ENCODE measurements at places on chromosomes 13 and 19.

DNA sequence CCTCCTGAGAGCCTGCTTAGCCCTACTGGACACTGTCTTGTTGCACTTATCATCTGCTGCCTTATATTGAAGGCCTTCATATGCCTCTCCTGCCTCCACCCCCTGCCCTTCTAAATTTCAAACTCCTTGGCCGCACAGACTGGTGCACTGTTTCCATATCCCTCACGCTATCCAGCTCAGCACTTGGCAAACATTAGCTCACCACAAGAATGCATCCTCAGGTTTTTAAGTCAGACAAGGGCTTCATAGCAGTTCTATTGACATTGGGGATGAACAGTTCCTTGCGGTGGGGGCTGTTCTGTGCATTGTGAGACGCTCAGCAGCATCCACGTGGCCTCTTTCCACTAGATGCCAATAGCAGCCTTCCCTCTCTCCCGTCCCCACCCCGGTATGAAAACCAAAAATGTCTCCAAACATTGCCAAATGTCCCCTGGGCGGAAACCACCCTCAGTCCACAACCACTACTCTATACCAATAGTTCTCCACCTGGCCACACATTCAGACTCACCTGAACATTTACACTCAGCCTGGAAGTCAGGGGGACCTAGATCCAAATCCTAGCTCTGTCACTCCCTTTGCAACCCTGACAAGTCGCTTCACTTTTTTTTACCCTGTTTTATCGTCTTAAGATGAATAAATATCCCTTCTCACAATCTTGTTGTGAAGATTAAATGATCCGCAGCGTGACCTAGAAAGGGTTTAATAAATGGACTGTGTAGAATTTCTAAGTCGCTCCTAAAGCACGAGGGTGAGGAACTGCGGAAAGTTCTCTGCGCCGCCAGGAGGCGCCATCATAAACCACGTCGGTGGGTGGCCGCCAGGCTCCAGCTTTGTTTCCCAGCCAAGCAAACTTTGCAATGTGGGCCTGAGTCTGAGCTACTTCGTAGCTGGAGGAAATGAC lies 3.6 kb upstream of the CEACAM3 start:
- DNase-seq, result peak; percentile 68

- DNase-seq, result no peak
Observed at GRCh38 chr13:76516013-76516412, 370.2 kb downstream of the KCTD12 start.

GRCh38 chr13:96020155-96020575 lies 33.0 kb downstream of the UGGT2 start:
- peak; percentile 47 for DNase-seq

- no peak for DNase-seq
Observed at GRCh38 chr13:21871919-21872318, 201.0 kb downstream of the FGF9 start.

- DNase-seq, result no peak
Observed at GRCh38 chr19:35805526-35806102, 7.0 kb downstream of the PRODH2 start.

DNA sequence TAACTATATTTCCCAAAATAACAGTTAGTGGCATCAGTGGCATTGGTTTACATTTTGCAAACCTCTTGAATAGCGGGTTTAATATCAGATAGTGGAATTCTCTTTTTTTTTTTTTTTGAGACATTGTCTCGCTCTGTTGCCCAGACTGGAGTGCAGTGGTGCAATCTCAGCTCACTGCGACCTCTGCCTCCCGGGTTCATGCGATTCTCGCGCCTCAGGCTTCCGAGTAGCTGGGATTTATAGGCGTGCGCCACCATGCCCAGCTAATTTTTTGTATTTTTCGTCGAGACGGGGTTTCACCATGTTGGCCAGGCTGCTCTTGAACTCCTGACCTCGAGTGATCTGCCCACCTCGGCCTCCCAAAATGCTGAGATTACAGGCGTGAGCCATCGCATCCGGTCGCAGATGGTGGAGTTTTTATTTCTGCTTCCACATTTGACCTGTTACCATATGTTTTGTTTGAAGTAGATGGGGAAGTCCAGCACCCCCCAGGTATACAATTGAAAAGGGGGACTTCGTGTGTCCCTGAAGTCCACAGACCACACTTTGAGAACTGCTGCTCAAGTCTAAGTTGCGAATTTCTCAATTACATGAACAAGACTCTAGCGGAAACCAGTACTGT lies 40.5 kb upstream of the XPO4 start:
- DNase-seq, result no peak

DNA sequence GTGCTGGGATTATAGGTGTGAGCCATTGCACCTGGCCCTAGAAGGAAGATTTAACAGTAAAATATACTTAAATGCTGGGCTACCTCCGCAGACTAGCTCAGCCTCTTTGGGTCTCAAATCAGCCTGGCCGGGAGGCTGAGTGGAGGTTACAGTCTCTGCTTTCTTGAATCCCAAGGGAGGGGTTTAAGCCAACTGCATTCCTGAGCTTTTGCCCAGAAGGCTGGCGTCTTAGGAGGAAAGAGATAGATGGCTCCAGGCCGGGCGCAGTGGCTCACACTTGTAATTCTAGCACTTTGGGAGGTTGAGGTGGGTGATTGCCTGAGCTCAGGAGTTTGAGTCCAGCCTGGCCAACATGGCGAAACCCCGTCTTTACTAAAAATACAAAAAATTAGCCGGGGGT lies 623 bp upstream of the C5AR1 start:
- no peak for DNase-seq

DNA sequence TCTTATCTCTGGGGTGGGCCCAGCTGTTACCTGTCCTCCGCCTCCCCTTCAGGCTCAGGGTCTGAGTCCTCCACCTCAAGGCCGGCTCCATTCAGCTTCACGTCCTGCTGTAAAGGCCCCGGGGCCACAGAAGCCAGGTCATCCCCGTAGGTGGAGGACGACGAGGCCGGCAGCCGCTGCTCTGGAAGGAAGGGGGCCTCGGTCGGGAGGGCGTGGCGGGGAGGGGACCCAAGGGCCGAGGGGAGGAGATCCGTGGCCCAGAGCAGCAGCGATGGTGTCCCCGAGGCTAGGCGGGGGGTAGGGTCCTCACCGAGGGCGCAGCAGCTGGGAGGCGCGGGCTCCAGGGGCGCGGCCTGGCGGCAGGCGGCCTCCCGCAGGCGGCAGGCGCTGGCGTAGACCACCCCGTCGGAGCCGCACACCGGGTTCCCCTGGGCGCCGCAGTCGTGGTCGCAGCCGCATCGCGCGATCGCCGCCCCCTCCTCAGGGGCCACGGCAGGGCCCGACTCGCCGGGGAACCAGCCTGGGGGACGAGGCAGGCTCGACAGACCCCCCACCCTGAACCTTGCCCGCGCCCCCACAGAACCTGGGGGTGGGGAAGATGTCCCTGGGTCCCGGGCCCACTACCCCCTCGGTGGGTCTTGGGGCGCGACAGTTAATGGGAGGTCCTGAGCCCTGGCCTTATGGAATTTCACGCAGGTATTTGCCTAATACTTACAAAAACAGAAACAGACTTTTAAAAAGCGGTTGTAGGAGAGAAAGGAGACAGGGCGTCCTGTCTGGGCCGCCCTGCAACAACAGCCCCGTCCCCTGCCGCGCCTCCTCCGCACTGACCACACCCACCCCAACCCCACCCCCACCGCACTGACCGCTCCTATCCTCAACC lies 7.6 kb downstream of the F2RL3 start:
- no peak for DNase-seq

DNA sequence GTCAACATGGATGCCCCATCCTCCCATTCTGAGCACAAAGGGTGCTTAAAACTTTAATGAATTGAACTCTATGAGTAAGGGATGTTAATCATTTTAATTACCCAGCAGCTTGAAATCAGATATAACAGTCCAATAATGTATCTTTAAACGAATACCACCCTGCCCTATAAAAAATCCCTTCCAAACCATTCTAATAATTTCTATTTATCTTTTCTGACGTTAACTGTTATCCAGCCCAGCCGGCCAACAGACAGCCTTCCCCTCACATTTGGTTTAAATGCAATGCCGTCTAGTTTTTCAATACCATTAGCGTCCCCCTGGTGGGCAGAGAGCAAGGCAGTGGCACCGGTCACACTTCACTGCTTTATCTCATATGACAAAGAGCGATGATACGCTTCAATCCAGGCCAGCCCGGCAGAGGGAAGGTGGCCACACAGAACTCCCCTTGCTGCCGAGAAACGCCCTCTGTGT lies 402.2 kb upstream of the ZNF507 start:
- DNase-seq, result peak; percentile 32

DNA sequence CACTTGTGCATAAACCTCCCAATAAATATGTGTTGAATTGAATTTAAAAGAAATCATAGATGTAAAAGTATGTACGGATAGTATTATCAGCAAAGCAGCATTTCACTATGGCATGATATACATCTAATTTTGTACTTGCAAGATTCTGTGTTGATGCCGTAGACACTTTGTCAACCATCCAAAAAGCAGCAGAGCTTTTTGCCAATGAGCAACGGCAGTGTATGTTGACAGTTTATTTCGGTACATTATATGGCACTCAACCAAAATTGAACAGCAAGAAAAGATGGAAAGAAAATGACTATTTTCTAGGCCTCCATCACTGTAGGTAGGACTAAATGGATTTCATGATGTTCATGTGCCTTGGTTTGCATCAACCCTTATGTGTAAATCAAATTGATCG lies 543.7 kb downstream of the DACH1 start:
- DNase-seq, result no peak

DNA sequence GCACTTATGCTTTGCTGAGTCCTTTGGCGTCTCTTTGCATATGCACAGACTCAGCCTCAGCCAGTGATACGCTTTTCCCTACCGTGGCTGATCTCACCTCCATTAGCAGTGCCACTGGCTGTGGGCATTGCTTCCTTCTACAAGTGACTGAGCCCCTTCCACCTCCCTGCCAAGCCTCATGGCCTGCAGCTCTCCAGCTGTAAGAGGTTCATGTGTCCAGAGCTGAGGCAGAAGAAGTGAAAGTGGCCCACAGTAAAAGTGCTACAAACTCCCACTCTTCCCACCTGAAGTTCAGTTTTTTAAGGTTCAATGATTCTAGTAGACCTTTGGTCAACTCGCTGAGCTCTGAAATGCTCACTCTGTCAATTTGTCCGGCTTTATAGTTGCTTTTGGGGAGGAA lies 44.7 kb downstream of the SMARCA4 start:
- no peak for DNase-seq

GRCh38 chr13:34543836-34544235 lies 398.2 kb upstream of the NBEA start:
- DNase-seq, result no peak

DNA sequence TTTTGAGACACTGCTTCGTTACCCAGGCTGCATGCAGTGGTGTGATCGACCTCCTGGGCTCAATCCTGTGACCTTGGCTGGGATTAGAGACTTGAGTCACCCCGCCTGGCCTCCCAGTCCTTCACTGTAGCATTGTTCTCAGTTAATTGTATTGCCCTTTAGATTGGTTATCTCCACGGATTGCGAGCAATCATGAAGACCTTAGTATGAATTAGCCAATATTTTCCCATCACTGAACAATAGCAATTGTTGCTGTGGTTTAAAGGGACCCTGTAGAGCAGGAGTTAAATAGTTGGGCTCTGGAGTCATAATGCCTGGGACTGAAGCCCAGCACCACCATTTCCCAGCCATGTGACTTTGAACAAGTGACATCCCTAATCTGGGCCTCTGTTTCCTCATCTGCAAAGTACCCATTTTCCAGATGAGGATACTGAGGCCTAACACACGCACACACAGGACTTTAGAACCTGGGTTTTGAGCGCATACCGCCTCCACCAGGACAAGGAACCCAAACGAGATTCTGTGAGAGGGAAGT lies 8.4 kb downstream of the PPP1R14A start:
- no peak for DNase-seq

- no peak for DNase-seq
Observed at GRCh38 chr19:43839139-43839538, 12.0 kb downstream of the ZNF283 start.

DNA sequence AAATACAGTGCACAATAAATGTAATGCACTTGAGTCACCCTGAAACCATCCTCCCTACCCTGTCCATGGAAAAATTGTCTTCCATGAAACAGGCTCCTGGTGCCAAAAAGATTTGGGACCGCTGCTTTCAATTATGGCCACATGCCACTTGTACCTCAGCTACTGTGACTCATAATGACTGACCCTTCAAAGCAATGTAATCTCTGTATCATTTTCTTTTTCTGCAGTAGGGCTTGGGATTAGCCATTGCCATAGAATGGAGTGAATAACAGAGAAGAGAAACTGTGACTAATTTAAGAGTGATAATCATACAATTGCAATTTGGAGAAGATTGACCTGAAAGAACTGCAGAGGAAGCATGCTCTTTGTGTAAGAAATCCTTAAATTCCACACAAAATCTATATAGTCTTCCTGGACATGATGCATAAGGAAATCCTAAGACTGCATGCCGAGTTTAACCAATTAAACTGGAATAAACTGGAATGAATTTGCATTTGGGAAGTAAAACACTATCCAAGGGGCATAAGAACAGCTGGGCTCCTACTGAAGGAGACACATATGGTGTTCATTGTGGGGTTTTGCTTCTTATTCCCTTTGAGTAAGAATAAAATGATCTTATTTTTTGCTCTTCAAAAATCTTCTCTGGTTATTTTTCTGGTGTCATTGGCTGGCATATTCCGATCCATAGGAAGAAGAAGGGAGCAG lies 59.5 kb upstream of the SLC7A1 start:
- no peak for DNase-seq

- DNase-seq, result no peak
Observed at GRCh38 chr19:11091703-11092153, 2.5 kb downstream of the LDLR start.

GRCh38 chr13:85819513-85819912 lies 20.3 kb upstream of the SLITRK6 start:
- DNase-seq, result no peak

GRCh38 chr19:20351244-20351643 lies 184.2 kb downstream of the ZNF486 start:
- DNase-seq, result no peak

DNA sequence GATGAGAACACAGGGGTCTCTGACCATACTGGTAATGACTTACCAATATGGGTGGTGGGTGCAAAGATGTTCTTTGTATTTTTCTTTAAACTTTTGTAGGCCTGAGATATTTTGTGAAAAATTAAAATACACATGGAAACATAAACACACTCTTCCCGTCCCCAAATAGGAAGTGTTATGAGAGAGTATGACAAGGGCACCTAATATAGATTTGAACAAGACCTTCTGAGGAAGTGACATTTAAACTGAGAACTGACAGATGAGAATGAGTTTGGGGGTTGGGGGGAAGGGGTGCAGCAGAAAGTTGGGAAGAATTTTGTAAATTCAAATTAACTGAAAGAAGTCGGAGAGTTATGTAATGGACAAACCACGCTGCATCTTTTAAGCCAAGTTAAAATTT lies 224.2 kb downstream of the RGCC start:
- no peak for DNase-seq

DNA sequence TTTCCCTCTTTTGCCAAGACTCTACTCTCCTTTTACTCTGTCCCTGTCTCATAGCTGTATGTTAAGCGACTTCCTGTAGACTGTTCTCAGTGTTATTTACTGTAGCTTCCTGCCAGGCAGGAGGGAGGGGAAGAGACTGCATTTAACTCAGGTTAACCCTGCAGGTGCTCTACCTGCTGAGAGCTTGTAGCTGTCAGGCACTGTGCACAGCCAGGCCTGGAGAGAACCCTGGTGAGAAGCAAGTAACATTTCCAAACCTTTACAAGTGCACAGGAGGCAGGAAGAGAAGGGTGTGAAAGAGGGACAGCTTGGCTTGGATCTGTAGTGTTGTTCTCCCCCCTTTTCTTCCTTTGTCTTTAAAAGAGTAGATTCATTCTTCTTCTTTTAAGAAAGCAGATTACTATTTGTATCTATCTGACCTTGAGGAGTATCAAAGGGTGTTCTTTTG lies 167.1 kb downstream of the LMO7 start:
- no peak for DNase-seq

Measured in BE2C (cell line).